Diencephalon (tissue), 1 donor: ENCODE measurements at places on chromosomes 12 and 14. TPM values are rescaled to one million over a fixed set of nuclear protein-coding genes. Genes with fewer than 3 reads are reported as not detected.

FOXA1 gene
- total RNA-seq = 3.7 TPM

SMIM41 gene
- total RNA-seq = not detected

MAP1LC3B2 gene
- 2.1 TPM for total RNA-seq

TAC3 gene
- total RNA-seq = 5.1 TPM
